HS-27A (cell line): ENCODE measurements at places on chromosomes 7 and 10.

GRCh38 chr10:67088036-67088435, 162.2 kb downstream of the LRRTM3 start:
- no peak for DNase-seq

- no peak for DNase-seq
Measured at GRCh38 chr10:133236401-133237240, 1.0 kb upstream of the VENTX start.

- DNase-seq, result no peak
Measured at GRCh38 chr7:137351941-137352340, 8.4 kb upstream of the PTN start.

GRCh38 chr10:86899670-86900276, 57.6 kb downstream of the MMRN2 start:
- DNase-seq, result no peak
